T-helper 1 cell (primary cell): ENCODE measurements at places on chromosomes 12 and 14.
A peak's percentile ranks its signal among the peaks of the same experiment; 100 is the strongest.

- no peak for DNase-seq
These were observed 56.3 kb downstream of the ASCL1 start for GRCh38 chr12:103013741-103014300.

DNA sequence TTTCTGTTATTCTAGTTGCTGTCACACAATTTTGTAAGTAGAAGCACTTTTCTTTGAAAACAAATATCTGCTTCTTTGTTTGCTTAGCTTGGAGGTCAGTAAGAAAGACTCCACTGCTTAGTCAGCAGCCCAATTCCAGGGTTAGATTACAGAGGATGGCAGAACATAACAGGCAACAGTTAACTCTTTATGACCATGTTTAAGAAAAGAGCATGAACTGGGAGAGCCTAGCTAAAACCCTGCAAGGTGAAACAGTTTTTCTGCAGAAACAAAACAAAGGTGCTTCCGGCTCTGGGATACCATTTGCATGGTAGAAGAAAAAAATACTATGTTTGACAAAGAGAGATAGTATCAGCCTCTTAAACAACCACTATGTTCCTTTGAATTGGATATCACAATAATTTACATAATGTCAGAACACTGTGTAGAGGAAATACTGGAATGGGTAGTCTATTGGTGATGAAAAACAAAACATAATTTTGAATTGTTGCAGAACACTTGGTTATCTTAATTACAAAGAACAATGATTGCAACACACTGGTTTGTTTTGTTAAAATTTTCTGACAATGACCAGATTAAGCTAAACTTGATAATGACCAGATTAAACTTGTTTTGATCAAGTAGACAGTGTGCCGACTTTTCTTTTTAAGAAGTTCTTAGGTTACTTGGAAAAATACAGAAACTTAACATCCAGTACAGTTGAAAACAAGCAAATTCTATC lies 22.4 kb upstream of the PPM1H start:
- no peak for DNase-seq

DNA sequence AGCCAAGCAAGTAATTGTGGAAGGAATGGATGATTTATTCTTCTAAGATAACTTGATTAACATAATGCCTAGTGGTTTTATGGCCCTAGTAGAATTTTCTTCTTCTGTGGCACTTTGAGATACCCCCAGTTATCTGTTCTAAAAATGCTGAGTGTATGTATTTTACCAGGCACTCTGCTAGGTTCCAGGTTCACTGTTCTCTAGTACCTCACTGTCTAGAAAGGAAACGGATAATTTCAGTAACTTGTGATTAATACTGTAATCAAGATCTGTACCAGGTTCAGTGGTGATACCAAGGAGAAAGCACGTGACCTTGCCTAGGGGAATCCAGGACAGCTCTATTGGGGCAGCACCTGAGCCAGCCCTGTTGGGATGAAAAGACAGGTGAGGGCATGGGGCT lies 8.0 kb downstream of the ANO6 start:
- DNase-seq: no peak

DNA sequence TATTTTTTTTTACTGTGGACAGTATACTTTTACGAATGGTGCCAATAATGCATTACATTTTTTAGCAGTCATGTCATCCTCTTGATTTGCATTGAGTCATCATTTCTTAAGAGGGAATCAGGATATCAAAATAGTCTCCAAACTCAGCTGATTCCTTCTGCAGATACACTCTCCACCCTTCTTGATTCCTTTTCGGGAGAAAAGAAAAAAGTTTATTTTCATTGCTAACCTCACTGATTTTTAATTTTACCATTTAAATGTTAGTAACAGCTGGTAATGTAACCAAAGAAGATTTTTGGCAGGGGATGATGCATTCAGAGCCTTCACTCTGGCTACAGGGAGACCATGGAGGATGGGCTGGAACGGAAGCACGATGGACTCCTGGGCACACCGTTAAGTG lies 47.5 kb downstream of the MRPL42 start:
- no peak for DNase-seq

DNA sequence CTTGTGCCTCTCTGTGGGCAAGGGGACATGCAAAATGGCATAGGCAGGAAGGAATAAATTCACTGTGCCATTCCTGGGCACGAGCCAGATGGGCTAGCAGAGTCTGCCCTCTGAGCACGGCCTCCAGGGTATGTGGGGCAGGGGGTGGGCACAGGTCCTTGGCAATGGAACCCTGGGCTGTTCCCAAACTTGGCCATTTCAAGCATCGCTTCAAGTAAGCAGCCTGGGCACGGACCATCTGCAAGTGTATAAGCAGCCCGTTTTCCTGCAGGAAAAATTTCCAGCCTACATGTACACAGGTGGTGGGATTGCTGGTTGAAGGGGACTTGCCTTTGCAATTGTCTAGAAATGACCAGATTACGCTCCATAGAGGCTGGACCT lies 40.3 kb downstream of the CCDC85C start:
- no peak for DNase-seq

DNA sequence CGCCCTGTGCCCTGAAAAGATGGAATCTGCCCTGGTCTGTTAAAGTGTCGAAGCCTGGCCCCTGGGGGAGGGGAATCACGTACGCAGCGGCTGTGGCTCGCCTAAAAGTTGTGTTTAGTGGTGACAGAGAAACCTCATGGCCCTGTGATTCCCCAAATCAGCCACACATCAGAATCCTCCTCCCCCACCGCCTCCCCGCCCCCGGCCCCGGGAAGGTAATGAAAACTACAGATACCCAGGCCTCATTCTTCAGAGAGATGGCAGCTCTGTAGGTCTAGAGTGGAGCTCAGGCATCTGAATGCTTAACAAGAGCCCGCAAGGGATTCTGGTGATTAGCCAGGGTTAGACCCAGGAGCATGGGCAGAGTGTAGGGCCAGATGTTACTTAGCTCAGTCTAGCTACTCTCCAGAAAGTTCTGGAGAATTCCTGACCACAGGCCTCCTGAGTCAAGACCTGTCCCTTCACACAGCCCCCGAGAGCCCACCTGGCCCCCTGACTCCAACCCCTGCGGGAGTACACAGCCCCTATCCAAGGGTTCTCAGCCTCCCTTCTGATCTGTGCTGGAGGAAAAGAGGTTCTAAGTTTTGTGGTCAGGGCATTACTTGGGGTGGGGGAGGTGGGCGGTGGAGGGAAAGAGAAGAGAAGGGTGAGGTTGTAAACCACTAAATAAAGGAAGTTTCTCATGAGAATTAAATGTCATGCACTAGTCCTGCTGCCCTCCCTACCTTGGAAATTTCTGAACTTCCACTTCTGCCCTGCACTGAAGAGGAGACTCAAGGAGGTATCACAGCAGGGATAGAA lies 114.8 kb downstream of the PLXNC1 start:
- DNase-seq: peak; percentile 28

DNA sequence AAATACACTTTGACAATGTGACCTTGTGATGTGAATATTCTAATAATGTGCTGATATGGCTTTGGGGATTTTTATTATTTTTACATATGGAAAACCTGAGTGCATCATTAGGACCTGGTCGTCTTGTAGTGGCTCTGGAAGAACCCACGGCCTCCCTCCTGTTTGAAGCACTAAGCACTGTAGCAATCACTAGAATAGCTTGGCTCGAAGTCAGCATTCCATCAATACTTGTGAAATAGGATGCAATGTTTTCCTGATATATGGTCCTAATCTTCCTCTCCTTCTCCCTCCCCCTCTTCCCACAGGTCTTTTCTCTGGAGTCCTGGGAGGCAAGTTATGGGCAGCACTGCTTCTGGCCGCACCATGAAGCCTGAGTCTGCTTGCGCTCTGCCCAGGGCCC lies 71.9 kb downstream of the NRXN3 start:
- no peak for DNase-seq

DNA sequence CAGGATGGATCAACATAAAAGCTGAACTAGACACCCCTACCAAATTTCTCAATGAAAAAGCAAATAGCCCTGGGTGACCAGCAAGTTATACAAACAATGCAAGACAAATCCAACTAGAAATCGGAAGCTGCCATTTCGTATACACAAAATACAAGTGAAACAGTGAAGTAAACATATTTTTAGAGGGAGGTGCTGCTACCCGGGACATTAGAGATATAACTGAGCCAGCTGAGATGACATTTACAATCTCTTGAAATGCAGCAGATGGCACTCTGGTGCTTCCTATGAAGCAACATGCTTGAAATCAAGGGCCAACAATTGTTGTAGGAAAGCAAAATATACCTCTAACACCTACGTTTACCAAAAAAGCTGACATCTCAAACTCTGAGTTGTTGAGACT lies 25.5 kb downstream of the BDKRB1 start:
- no peak for DNase-seq

GRCh38 chr14:76138758-76139723 lies 12.7 kb upstream of the GPATCH2L start:
- DNase-seq: no peak

DNA sequence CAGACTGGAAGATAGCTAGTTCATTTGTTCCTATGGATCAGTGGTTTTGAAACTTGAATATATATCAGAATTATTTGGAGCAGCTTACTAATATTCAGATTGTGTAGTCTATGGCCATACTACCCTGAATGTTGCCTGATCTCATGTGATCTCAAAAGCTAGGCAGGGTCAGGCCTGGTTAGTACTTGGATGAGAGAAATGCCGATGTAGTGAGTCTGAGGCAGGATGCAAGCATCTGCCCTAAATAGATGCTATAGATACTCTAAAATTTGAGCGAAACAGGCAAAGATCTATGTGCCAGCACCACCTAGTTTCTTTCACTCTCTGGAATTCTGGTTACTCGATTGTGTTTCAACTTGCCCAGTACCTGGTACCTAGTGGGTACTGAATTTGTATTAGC lies 40.9 kb downstream of the FRMD6 start:
- no peak for DNase-seq

DNA sequence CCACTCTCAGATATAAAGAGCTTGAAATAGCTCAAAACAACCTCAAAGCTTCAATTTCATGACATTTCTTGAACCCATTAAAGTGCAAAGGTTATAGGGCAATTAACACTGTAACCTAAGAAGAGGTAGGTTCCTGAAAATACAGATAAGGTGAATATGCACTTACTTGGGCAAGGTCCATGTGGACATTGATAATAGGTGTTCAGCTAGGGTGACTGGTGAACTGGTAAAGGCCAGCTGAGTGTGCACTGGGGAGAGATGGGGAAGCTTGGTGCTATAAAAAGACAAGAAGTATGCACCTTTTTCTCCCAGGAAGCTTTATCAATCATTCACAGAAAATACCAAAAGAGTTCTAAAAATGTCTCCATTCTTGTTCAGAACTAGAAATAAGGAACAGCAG lies 418.6 kb downstream of the SLC16A7 start:
- no peak for DNase-seq

- DNase-seq: no peak
These were observed 217.6 kb upstream of the CNTN1 start for GRCh38 chr12:40474630-40475029.

DNA sequence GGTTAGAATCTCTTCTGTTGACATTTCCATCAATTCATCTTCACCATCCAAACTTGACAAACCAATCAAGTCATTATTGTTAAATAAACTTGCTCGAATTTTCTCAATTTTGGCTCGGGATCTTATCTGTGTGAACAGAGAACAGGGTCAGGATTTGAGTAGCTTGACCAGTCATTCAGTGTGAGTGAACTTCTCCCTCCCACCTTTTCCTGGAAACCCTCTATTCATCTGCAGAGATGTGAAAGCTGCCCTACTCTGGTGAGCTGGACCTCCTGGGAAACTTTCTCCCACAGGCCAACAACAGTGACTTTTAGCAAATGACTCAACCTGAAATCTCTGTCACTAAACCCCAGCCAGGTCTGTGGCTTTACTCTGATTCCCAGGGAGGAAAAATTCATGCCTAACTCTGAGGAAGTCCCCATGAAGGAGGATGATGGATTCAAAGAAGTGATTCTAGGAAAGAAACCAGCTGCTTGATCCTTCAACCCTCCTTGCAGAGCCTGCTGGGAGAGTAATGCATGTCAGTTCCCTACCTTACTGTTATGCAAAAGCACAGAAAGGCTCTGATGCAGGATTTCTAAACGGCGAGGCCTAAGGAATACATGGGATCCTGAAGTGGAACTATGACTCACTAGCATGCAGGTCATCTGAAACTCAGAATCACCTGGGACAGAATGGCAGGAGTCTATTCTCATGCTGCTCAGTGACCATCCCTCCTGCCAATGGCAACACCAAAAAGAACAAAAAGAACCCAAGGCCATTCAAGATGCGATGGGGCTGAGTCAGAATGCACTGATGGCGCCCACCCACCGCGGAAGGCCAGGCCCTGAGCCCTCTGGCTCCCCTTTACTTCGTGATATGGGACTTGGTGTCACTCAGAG lies 58.0 kb downstream of the TRAFD1 start:
- no peak for DNase-seq

GRCh38 chr12:117168976-117169375 lies 21.3 kb downstream of the FBXO21 start:
- DNase-seq: no peak

DNA sequence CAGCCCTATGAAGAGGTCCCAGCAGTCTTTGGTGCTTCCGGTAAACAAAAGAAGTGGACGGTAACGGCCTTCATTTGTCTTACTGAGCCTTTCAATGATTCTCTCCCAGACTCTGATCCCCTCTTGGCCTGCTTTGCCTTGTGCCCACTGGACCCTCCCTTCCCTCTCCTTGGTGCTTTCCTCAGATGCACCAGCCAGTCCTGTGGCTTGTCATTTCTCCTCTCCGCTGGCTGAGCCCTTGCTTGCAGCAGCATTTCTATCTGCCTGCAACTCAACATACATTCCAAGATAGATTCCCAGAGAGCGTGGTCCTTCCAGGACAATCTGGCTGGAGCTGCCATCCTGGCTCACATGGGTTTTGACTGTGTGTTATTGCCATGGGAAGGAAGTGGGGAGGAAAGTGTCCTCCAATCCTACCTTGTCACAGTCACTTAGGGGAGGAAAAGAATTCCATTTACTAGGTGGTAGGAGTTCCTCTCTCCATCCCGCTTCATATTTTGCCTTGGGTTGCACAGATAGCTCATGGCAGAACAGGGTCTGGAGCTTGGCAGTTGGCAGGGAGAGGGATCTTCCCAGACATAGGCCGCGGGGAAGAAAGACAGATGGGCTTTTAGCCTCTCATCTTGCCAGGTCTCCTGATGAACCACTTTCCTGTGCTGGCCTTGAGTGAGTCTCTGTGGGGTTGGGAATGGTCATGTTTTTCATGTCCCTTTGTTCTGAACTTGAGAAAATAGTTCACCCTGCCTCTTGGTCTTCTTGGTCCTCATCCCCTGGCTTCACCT lies 92.8 kb upstream of the KCNA1 start:
- no peak for DNase-seq

- no peak for DNase-seq
These were observed 2.8 kb downstream of the PTMS start for GRCh38 chr12:6768990-6769389.

GRCh38 chr12:106033161-106033675 lies 105.5 kb downstream of the NUAK1 start:
- no peak for DNase-seq
